B cell (primary cell): ENCODE measurements at places on chromosomes 12 and 14. TPM values are rescaled to one million over a fixed set of nuclear protein-coding genes. Genes with fewer than 3 reads are reported as not detected.

SERPINA4 gene
- total RNA-seq, result not detected in 2 replicates

DNA sequence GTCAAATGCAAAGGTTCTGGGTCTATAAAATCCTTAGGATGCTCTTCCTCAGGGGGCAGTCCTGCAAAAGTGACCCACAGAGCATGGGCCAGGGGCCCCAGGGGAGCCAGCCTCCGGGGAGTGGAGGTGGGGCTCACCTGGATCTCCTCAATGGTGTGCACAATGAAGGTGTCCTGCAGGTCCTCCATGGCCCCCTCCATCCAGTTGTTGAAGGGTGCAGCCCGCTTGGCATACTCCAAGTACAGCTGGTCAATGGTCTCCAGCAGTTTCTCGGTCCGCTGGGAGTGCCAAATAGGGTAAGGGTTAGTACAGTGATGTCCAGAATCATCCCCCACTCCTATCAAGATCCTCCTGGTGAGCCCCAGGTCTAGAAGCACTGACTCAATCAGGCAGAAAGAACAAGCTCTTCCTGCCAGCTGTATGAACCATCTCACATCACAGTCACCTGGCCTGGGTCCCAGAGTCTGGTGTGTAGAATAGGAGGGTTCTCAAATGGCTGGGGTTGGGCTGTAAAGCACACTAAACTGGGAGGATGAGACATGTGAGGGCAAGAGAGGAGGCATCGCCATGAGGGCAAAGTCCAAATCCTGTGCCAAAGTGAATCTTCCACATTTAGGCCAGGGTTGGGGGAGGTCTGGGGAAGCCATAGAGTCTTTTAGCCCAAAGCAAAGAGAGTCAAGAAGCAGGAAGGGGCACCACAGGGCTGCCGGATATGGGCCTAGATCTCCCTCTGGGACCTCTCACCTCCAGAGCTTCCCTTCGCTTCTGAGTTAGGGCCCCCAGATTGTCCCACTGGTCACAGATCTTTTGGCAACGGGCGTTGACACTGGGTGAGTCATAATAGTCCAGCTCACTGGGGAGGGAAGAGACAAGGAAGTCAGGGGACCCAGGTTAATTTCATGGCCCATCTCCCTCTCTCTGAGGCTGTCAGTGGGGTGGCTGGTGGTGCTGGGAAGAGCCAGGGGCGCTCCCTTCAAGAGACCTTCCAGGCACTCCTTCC is 91.5 kb upstream of the ZFP36L1 start:
- H3K36me3 ChIP-seq, result no peaks in the 10 kb centered on the region
- DNase-seq, result no peak
- no peaks in the 10 kb centered on the region for H3K4me1 ChIP-seq

TAPBPL gene
- total RNA-seq, result 71.2 and 80.5 TPM in 2 replicates

ERBB3 gene
- not detected in 2 replicates for total RNA-seq

- DNase-seq, result no peak
- no peak overlapping the region for H3K4me3 ChIP-seq
- no peaks in the 10 kb centered on the region for H3K4me1 ChIP-seq
- H3K27me3 ChIP-seq, result no peaks in the 10 kb centered on the region
Observed at GRCh38 chr12:89181271-89181920, 170.9 kb downstream of the DUSP6 start.

- no peaks in the 10 kb centered on the region for H3K27me3 ChIP-seq
- no peak for DNase-seq
- H3K4me3 ChIP-seq, result no peak overlapping the region
Observed at GRCh38 chr12:59499774-59500173, 96.1 kb upstream of the SLC16A7 start.

DNA sequence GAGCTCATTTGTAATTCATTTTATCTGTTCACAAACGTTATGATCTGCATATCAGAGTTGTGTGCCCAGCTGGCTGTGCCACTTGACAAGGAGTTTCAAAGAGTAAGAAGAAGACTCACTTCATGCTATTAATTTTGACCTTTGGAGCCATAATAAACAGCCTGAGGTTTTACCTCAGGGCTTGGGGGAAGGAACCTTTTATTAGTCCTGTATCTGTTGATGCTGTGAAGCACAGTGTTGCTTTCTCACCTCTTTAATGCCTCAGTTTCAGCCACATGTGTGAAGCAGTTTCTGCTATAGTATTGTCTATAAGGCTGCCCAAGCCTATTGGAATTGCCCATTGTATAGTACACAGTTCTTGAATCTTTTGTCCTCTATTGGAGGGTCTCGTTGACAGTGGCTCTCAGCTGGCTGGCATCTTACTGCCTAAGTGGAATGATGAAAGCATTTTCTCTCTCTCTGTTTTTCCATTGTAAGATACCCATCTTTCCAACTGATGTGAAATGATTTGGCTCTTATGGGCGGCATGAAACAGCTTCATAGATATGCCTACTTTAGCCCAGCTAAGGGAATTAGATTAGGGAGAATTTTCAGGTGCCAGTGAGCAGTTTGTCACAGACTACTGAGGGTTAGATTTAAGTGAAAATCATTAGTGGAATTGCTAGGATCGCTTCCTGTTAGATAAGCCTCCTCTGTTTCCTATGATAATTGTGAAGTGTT is 34.7 kb downstream of the GPATCH2L start:
- DNase-seq, result no peak
- peaks cover 18% of the 10 kb centered on the region for H3K36me3 ChIP-seq
- no peaks in the 10 kb centered on the region for H3K27me3 ChIP-seq
- H3K4me1 ChIP-seq, result peaks cover 12% of the 10 kb centered on the region

AMN gene
- total RNA-seq, result 10.6 and 11.5 TPM in 2 replicates

DNA sequence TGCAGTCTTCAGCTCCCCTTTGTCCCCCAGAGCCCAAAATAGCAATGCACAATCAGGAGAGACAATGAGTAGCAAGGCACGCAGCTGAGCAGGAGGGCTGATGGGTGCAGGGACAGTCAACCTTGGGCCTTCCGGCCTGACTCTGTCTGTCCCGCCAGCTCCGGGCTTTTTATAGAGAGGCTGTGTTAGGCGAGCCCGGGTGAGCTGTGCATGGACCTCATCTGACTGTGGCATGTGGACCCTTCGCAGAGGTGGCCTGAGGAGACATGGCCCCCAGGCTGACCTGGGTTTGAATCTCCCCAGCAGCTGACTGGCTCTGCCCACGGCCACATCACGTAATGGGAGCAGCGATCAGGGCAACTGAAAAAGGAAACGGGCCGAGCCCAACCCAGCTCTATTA is 177.9 kb downstream of the TSPAN9 start:
- no peak overlapping the region for H3K27ac ChIP-seq
- H3K27me3 ChIP-seq, result no peaks in the 10 kb centered on the region
- H3K36me3 ChIP-seq, result no peaks in the 10 kb centered on the region
- H3K4me3 ChIP-seq, result no peak overlapping the region
- no peak for DNase-seq
- H3K4me1 ChIP-seq, result no peaks in the 10 kb centered on the region

PPM1H gene
- not detected in 2 replicates for total RNA-seq

- H3K27me3 ChIP-seq, result no peaks in the 10 kb centered on the region
- peak overlapping the region; percentile 58 for H3K27ac ChIP-seq
- H3K36me3 ChIP-seq, result no peaks in the 10 kb centered on the region
- peak; percentile 41 for DNase-seq
Observed at GRCh38 chr12:123713823-123714585, 1.9 kb downstream of the ATP6V0A2 start.

DNA sequence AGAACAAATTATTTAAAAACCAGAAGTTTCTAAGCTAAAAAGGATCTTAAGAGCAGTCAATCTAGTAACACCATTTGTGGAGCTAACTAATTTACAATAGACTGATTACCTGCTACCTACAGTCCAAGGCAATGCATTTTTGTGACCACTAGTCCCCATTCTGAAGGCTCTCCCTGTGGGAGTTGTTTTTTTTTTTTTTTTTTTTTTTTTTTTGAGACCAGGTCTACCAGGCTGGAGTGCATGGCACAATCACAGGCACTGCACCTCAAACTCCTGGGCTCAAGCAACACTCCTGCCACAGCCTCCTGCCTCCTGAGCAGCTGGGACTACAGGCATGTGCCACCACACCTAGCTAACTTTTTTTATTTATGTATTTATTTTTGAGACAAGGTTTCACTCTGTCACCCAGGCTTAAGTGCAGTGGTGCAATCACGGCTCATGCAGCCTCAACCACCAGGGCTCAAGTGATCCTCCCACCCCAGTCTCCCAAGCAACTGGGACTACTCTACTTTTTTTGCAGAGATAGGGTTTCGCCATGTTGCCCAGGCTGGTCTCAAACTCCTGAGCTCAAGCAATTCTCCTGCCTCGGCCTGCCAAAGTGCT is 3.9 kb downstream of the GNPTAB start:
- no peak for DNase-seq
- peaks cover 23% of the 10 kb centered on the region for H3K4me1 ChIP-seq
- no peaks in the 10 kb centered on the region for H3K36me3 ChIP-seq
- no peak overlapping the region for H3K27ac ChIP-seq
- no peak overlapping the region for H3K4me3 ChIP-seq
- H3K27me3 ChIP-seq, result no peaks in the 10 kb centered on the region

MIP gene
- not detected in 2 replicates for total RNA-seq

DNA sequence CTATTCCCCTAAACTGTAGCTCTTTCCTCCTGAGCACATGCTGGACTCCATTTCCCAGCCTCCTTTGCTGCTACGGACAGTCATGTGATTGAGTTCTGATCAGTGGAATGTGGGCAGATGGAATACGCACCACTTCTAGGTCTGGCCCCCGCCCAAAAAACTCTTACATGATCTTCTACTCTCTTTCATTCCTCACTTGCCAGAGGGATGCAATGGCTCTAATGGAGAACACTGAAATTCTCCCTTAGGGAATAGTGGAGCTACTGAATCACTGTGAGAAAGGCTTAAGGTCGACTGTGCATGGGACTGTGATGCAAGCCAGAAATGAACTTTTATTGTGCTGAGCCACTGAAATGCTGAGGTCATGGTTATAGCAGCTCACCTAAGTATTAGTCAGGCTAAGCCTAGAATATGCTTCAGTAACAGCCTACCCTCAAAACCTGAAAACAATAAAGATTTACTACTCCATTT is 13.0 kb upstream of the TMED2 start:
- H3K4me1 ChIP-seq, result no peaks in the 10 kb centered on the region
- no peak overlapping the region for H3K27ac ChIP-seq
- no peak for DNase-seq
- no peaks in the 10 kb centered on the region for H3K36me3 ChIP-seq

LTBP2 gene
- total RNA-seq, result 0.22 and 0.51 TPM in 2 replicates

DNA sequence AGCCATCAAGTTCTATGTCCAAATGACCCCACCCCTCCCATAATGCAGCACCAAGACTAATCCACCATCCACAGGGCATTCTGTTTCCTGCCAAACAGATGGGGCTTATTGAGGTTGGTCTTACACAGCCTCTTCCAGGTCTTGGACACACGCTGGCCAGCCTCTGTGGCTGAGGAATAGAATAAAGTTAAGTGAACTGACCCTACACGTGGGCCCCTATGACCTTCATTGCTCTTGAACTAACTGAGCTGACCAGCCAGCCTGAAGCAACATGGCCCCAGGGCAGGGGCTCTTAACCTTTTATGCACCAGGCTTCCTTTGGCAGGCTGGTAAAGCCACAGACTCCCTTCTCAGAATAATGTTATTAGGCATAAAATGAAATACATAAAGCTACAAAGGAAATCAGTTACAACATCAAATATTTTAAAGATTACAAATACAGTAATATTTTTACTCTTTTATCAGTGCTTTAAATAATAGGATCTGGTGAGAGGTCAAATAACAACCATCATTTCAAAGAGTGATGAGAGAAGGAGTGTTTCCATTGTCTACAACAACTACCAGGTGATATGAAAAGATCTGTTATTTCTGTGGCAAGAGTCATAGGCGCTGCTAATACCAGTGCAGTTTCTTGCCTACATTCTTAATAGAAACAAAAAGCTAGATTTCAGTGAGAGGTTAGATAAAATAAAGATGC is 192.9 kb upstream of the NUDT4 start:
- H3K27ac ChIP-seq, result peak overlapping the region; percentile 57
- H3K36me3 ChIP-seq, result no peaks in the 10 kb centered on the region
- no peaks in the 10 kb centered on the region for H3K27me3 ChIP-seq
- peak overlapping the region; percentile 18 for H3K4me3 ChIP-seq
- no peak for DNase-seq
- H3K4me1 ChIP-seq, result peaks cover 44% of the 10 kb centered on the region

GRCh38 chr14:59490756-59491155 is 6.4 kb downstream of the JKAMP start:
- H3K36me3 ChIP-seq, result peaks cover 12% of the 10 kb centered on the region
- H3K4me1 ChIP-seq, result peaks cover 6% of the 10 kb centered on the region
- no peaks in the 10 kb centered on the region for H3K27me3 ChIP-seq
- H3K4me3 ChIP-seq, result no peak overlapping the region
- no peak overlapping the region for H3K27ac ChIP-seq

KRT73 gene
- not detected in 2 replicates for total RNA-seq

GRCh38 chr12:64633940-64634337 is 23.6 kb downstream of the RASSF3 start:
- no peak overlapping the region for H3K27ac ChIP-seq
- peaks cover 21% of the 10 kb centered on the region for H3K36me3 ChIP-seq
- peaks cover 51% of the 10 kb centered on the region for H3K4me1 ChIP-seq
- H3K27me3 ChIP-seq, result no peaks in the 10 kb centered on the region

GRCh38 chr14:20988717-20989470 is 886 bp upstream of the METTL17 start:
- H3K27me3 ChIP-seq, result no peaks in the 10 kb centered on the region
- peak overlapping the region; percentile 91 for H3K4me3 ChIP-seq
- H3K4me1 ChIP-seq, result peaks cover 20% of the 10 kb centered on the region
- peak overlapping the region; percentile 52 for H3K27ac ChIP-seq
- H3K36me3 ChIP-seq, result peaks cover 23% of the 10 kb centered on the region

- no peak overlapping the region for H3K27ac ChIP-seq
- H3K4me1 ChIP-seq, result no peaks in the 10 kb centered on the region
- no peak for DNase-seq
Observed at GRCh38 chr14:47590767-47591495, 84.5 kb downstream of the MDGA2 start.

CYP46A1 gene
- 0.10 and 0.27 TPM in 2 replicates for total RNA-seq

GRCh38 chr14:66072190-66073084 is 413.7 kb upstream of the CCDC196 start:
- H3K27me3 ChIP-seq, result no peaks in the 10 kb centered on the region
- H3K27ac ChIP-seq, result no peak overlapping the region
- no peak for DNase-seq

GRCh38 chr12:3959799-3960560 is 86.8 kb upstream of the PARP11 start:
- no peaks in the 10 kb centered on the region for H3K36me3 ChIP-seq
- H3K4me1 ChIP-seq, result peaks cover 9% of the 10 kb centered on the region
- DNase-seq, result no peak

DNA sequence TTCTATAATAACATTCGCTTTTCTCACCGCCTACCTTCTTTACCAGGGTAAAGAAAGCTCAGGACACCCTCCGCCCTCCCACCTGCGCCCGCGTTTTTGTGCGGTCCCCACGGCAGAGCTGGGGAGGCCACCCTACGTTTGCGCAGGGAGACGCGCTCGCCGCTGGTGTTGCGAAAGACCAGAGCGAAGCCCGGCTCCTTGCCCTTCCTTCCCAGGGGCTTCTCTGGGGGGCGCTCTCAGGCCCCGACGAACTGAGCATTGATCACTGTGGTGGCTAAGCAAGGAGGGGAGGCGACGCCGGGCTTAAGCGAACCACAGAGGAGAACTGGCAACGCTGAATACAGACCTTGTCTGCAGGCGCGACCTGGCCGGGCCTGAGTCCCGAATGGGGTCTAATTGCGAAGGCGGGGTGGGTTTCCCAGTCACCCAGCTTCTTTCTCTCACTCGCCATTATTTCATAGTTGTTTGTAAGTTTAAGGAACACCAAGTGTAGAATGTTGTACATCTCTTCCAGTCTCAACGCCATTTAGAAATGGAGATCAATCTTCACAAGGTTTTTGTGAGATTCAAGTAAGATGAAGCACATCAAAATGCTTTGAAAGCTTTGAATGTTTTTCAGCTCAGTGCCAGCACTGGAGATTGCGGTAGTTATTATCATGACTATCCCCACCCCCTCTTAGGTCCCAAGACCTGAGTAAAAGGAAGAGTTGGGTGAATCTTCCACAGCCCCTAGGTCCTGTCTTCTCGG is 1.7 kb upstream of the NKX2-1 start:
- no peak overlapping the region for H3K4me3 ChIP-seq
- no peaks in the 10 kb centered on the region for H3K36me3 ChIP-seq
- no peak overlapping the region for H3K27ac ChIP-seq
- peaks cover 81% of the 10 kb centered on the region for H3K27me3 ChIP-seq
